Adipocyte (in vitro differentiated cells): ENCODE measurements at places on chromosomes 5 and 9.

DNA sequence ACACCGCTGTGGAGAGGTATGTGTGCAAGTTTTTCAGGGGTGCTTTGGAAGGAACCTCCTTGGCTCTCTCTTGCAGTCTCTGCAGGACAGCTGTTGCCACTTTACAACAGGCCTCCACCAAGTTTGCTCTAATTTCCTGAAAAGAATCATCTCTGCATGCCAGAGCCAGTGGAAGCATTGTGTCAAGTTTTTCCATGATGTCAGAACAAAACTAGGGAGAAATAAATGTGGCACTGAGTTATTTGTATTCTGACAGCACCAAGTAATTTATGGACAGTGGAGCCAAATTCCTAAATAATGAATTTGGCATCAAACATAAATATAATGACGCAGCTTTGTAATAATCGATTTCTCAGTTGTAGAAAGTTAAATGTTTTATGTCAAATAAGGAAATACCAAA, 146.9 kb downstream of the KIAA0825 start:
- DNase-seq: peak; percentile 68

GRCh38 chr5:58327289-58327688, 132.6 kb downstream of the PLK2 start:
- no peak for DNase-seq

- no peak for DNase-seq
Observed at GRCh38 chr5:132253008-132253441, 4.5 kb upstream of the PDLIM4 start.

DNA sequence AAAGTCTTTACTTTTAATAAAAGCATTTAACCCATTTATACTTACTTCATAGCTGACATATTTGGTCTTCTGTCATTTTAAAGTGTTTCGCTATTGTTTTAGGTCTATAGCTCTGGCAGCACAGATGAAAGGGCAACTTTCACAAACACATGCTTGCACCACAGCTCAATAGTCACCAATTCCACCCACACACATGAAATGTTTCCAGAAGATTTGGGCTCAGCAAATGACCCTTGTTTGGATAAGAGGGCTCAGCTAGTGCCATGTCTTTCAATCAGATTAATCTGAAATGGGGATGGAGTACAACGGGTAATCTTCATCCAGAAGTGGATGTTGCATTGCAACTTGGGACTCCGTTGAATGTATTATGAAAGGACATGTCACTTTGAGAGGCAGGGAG, 176.0 kb downstream of the FGF18 start:
- DNase-seq: no peak

DNA sequence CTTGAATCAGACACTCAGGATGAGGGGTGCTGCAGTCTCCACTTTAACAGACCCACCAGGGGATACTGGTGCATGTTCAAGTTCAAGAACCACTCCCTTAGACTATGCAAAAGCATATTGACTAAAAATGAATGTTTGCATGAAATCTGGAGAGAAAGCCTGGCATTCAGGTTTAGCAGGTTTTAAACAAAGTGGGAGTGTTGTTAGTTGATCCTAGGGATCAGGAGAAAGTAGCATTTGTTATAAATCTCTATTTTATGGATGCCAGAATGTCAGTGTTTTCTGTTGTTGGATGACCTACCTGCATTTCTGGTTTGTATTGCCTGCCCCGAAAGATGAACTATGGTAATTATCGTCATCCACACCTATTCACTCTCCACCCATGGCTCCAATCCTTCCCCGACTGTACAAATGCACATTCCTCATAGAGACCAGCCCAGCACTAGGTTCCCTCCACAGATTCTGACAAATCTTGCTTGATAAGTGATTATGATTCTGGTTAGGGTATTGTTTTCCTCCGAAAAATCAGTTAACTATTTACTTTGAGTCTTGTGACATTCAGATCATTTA, 17.2 kb downstream of the TMEM252 start:
- no peak for DNase-seq

- peak; percentile 73 for DNase-seq
Observed at GRCh38 chr5:125411071-125411743, 664.8 kb upstream of the ZNF608 start.
